Activated CD8-positive, alpha-beta memory T cell treated with anti-CD3 and anti-CD28 coated beads, Interleukin-2, amount 50 U/mL, for 4 hours (primary cell): ENCODE measurements at places on chromosomes 16 and 17.

GRCh38 chr17:7612294-7612640, 2.4 kb downstream of the FXR2 start:
- no peak for DNase-seq

GRCh38 chr17:57195785-57196460, 60.4 kb upstream of the MSI2 start:
- no peak for DNase-seq

- DNase-seq, result no peak
Measured at GRCh38 chr17:29483503-29483902, 83.3 kb downstream of the ABHD15 start.

GRCh38 chr17:6639014-6639585, 1.4 kb downstream of the KIAA0753 start:
- no peak for DNase-seq

DNA sequence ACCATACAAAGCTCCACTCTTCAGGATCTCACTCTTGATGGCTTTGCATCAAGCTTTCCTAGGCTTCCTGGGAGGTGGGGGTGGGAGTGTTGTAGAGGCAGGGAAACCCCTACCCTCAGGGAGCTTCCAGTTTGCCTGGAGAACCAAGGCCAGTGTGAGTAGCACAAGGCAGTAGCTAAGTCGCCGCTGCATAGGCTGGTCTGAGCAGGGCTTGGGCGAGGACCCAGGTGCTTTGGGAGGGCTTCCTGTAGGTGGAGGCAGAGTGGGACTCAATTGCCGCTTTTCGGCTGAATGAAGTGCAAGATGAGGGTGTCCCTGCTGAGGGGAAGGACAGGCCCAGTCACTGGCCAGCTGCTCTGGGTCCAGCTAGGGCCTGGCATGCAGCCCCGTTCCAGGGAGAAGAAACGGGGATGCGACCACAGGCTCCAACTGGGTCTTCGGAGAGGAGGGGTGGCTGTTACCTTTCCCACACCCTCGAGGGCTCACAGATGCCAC, 3.9 kb downstream of the CD79B start:
- no peak for DNase-seq

- no peak for DNase-seq
Measured at GRCh38 chr16:88391144-88391850, 8.5 kb downstream of the ZNF469 start.

GRCh38 chr17:4675791-4676190, 28.1 kb downstream of the PELP1 start:
- DNase-seq, result no peak

DNA sequence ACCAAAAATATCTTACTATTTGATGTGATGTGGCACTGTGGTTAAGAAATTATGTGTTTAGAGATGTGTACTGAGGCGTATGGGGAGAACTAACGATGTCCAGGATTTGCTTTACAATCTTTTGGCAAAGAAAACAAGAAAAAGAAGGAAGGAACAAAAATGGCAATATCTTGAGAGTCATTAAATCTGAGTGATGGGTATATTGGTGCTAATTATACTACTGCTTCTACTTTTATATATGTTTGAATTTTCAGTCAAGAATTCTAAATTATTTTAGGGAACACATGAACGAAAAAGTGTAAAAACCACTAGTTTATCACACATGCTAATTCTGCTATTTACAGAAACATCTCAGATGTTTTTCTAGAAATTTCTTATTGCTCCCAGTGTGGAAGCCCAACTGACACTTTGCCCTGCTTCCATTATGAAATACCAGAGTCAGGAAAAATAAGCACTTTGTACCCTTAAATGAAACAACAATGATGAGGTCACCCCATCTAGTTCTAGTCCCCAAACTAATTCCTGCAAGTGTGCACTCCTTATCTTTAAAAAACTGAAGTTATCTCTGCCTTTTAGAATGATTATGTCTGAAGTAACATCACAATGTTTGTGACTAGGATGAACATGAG, 18.8 kb downstream of the TAT start:
- no peak for DNase-seq

GRCh38 chr16:61148930-61149329, 887.3 kb downstream of the CDH8 start:
- no peak for DNase-seq

DNA sequence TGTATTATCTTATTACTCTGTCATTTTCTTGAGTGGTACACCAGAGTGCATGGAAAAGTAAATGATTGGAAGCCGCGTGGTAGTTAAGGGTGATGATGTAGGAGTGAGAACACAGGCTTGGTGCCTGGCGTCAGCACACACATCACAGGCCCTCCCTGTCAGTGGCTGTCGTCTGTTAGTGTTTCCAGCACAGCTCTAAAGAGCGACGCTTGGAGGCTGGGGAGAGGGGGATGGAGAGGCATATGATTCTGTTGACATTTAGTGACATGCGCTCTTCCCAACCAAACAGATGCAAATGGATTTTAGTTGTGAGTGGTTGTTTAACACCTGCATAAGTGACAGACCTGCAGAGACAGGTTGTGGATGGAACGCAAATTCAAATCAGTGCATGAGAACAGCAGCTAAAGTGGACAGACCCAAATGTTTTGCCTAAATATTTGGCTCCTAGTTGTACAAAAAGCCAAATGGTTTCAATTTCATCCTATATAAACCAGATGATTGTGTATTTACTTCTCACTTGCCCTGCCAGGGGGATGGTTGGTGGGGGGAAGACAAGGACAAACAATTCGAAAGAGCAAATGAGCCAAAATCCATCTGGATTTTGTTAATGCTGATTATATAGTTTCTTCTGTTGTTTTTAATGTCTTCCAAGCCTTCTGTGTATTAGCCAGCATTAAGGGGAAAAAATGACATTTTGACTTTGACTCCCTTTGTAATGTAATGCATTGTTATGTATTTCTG, 222.3 kb downstream of the WWOX start:
- no peak for DNase-seq
